NCI-H1930 (cell line): ENCODE measurements at places on chromosomes 1 and 21.

DNA sequence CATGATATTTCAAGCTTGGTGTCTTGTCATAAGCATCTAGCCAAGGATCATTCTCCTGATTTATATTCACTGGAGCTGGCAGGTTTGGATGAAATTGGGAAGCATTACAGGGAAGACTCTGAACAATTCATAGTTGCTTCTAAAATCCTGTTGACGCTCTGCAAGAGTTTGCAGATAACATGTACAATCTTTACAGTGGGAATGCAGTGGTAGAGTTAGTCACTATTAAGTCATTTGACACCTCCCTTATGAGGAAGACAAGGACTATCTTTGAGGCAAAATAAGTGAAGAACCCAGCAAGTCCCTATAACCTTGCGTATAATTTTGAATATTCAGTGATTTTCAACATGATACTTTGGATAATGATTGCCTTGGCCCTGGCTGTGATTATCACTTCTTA is 45.3 kb upstream of the CRB1 start:
- DNase-seq = no peak

GRCh38 chr1:54928327-54928726 is 41.3 kb upstream of the DHCR24 start:
- no peak for DNase-seq

GRCh38 chr1:219959540-219960203 is 31.3 kb upstream of the SLC30A10 start:
- no peak for DNase-seq

DNA sequence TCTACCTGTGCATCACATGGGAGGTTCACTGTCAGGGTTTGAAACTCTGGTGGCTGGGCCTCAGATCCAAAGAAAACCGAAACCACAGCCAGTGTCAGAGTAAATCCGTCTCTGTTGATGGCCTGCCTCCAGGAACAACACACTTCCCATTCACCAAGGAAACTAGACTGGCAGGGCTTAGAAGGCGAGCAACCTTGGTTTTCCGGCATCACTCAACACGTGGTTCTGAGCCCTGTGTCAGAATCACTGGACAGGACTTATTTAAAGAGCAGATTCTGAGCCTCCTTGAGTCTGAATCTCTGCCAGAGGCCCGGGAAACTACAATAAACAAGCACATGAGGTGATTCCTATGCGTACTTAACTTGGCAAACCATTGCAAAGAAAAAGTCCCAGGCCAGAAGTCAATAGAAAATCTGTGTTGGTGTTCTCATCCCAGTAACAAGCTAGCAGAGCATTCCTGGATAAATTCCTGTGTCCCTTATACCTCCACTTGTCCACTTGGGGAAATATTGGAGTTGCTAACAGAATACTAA is 70.0 kb downstream of the KCTD3 start:
- DNase-seq = no peak

DNA sequence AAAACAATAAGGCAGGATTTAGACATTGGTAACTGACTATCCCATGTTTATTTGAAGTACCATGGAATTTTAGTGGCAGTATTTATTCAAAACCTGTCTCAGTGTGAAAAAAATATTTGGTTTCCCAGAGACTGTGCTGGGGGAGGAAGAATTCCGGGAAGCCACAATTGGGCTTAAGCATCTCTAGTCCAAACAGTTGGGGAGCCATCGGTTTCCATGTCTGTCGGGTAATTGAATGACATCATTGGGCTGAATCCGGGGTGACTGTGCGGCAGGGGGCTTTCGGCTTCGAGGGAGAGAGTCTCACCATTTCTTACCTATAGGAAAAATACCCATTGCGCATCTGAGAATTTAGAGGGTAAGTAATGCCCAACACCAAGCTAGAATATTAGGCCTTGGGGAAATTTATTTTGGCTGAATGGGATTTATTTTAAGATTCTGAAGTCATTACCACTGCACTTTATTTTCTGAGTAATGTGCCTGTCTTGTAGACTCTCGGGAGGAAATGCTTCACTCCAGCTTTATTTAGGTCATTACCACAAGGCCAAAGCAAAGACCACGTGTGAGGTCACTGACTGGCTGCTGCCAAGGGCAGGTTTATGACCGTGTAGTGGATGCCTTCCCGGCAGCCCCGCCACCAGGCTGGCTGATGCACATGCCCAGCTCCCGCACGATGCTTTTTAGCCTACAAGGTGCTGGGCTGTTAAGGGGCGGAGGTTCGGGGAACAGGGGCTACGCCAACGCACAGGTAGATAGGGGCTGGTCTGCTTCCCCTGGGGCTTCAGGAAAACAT is 23.1 kb upstream of the UMODL1 start:
- DNase-seq = no peak
